ENCODE measurements at places on chromosomes 6 and 20.

GRCh38 chr6:45378334-45378926, 696 bp upstream of the SUPT3H start:
- no peak for DNase-seq

GRCh38 chr20:14860410-14860814, 523.0 kb upstream of the FLRT3 start:
- no peak for DNase-seq

- no peak for DNase-seq
Measured at GRCh38 chr6:18343741-18344140, 43.4 kb upstream of the RNF144B start.

- DNase-seq: no peak
Measured at GRCh38 chr20:24148372-24148771, 159.8 kb upstream of the GGTLC1 start.

- DNase-seq: no peak
Measured at GRCh38 chr20:53515749-53516148, 77.9 kb downstream of the ZNF217 start.

- DNase-seq: no peak
Measured at GRCh38 chr6:114039841-114040240, 68.9 kb upstream of the HDAC2 start.

- DNase-seq: no peak
Measured at GRCh38 chr20:59577037-59577808, 27.1 kb upstream of the PHACTR3 start.

DNA sequence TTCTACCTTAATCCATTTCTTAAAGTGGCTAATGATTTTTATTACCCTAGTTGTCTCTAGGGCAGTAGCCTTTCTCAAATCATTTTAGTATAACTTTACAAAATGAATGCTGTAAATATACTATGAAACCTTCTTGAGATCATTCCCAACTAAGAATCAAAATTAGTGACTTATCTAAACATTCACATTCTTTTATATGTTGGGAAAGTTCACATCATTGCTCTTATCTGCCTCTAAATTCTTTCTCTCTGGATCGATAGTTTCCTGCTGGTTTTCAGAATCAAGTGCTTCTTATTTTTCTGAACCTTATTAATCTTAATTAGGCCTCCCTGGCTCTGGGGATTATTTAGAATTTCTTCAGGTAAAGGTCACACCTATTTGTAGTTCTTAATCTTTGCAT, 126.8 kb downstream of the BCKDHB start:
- no peak for DNase-seq

GRCh38 chr6:15783484-15783883, 120.7 kb upstream of the DTNBP1 start:
- no peak for DNase-seq

GRCh38 chr6:30100585-30101443, 12.1 kb downstream of the TRIM31 start:
- DNase-seq: no peak

- DNase-seq: no peak
Measured at GRCh38 chr20:41183831-41184230, 46.5 kb downstream of the PLCG1 start.

- no peak for DNase-seq
Measured at GRCh38 chr6:17096096-17096495, 5.8 kb upstream of the STMND1 start.

DNA sequence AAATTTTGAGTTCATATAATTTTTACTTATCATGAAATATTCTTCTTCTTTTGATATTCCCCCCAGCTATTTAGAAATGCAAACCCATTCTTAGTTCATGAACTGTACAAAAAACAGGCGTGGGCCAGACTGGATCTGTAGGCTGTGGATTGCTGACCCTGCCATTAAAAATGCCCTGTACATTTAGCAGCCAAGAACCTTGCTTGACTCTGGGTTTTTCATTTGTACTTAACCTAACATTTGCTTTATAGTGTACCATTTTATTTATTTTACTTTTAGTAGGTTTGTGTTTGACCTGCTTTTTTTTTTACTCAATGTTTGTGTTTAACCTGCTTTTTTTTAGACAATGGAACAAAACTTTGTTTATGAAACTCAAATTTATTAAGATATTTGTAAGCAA, 14.9 kb downstream of the CD109 start:
- no peak for DNase-seq

DNA sequence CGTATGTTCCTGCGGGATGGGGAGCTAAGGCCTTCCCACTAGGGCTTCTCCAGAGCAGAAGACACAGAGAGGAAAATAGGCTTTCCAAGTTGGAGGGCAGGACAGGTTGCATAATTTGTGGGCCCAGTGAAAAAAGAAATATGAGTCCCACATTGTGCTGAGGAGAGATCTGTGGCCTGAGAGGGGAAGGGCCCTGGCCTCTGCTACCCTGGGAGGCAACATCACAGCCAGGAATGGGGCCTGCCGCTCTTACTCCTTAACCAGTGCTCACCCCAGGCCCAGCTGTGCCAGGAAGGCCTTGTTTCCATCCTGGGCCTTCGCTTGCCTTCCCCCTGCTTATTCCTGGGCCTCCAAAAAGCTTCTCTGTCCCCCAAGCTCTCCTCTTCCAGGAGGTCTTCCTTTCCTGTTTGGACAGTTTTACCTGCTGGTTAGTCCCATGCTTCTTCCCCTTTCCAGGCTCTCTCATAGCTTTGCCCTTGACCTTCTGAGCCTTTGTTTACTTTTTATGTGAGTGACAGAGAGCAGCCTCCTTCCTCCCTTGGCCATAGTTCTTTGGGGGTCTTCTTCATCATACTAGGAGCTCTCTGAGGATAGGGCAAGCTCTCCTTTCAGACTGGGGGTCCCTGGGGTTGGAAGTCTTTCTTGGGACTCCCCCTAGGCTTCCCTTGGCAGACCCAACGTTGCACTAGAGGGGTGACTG, 26.2 kb upstream of the VEGFA start:
- DNase-seq: no peak

GRCh38 chr6:22917344-22917743, 348.0 kb downstream of the HDGFL1 start:
- no peak for DNase-seq

Measured in central memory CD4-positive, alpha-beta T cell (primary cell).